AG08395 (cell line): ENCODE measurements at places on chromosomes 4 and X.

GRCh38 chr4:139315221-139315675 lies 13.0 kb upstream of the NDUFC1 start:
- no peak for DNase-seq

GRCh38 chr4:93814141-93814540 lies 14.4 kb upstream of the ATOH1 start:
- DNase-seq, result no peak

GRCh38 chr4:6525474-6525873 lies 49.5 kb upstream of the MAN2B2 start:
- DNase-seq, result no peak

DNA sequence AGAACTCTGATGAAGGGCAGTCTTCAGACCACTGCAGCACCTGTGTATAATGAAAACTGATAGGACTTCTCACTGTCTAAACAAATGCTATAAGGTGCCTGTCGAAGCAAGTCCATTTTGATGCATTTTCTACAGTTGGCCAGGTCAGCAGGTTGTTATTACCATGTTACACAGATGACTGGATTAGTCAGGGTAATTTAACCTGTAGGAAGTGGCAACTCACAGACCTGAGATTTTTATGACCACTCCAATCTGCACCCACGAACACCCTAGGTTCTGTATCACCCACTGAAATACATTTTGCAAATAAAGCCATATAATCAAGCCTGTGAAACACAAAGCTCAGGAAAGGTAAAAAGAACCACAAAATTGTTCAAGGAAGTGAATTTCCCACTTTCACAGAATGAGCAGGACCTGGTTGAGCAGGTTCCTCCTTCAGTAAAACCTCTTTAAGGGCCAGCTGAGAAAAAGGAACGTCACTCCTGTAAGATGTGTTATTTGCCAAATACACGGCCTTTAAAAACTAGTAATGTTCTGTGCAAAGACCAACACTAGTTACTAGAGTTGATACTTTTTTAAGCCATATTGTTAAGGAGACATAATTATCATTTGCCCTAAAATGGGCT lies 12.7 kb downstream of the MAML3 start:
- no peak for DNase-seq

- DNase-seq, result no peak
Observed at GRCh38 chrX:18927558-18927957, 56.4 kb downstream of the PHKA2 start.

- DNase-seq, result peak; percentile 53
Observed at GRCh38 chrX:40755291-40756249, 20.2 kb upstream of the MED14 start.

- no peak for DNase-seq
Observed at GRCh38 chr4:111128327-111128726, 505.4 kb upstream of the PITX2 start.
